ENCODE measurements at places on chromosomes 13 and 19.

GRCh38 chr13:45222516-45222915 lies 21.7 kb upstream of the KCTD4 start:
- no peak for DNase-seq

GRCh38 chr13:61685682-61686012 lies 270.0 kb upstream of the PCDH20 start:
- DNase-seq: no peak

- no peak for DNase-seq
Observed at GRCh38 chr19:13037161-13037560, 41.9 kb downstream of the NFIX start.

DNA sequence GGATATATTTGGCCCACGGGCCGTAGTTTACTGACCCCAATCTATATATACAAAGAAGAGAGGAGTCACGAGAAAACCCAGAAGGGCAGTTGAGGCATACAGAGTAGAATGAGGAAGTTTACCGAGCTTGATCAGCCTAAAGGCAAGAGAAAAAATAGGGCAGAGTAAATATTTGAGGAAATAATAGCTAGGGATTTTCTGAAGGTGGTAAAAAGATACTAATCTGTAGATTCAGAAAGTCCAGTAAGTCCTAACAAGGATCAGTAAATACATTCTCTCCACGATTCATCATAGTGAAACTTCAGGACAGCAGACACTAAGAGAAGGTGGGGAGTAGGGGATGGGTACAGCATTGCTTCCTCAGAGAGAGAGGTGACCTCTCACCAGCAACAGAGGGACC lies 248.1 kb downstream of the ATP8A2 start:
- DNase-seq: no peak

- DNase-seq: no peak
Observed at GRCh38 chr19:49845414-49845813, 5.5 kb upstream of the PTOV1 start.

Measured in cortex of kidney (tissue), 1 donor.